Renal pelvis (tissue), 12 donors: ENCODE measurements at places on chromosomes 2 and 18. TPM values are rescaled to one million over a fixed set of nuclear protein-coding genes. Genes with fewer than 3 reads are reported as not detected.

- DNase-seq, result no peak
Measured at GRCh38 chr2:113166187-113166645, 7.6 kb upstream of the PSD4 start.

Gene MOCOS
- 1.2 TPM for polyA plus RNA-seq

DNA sequence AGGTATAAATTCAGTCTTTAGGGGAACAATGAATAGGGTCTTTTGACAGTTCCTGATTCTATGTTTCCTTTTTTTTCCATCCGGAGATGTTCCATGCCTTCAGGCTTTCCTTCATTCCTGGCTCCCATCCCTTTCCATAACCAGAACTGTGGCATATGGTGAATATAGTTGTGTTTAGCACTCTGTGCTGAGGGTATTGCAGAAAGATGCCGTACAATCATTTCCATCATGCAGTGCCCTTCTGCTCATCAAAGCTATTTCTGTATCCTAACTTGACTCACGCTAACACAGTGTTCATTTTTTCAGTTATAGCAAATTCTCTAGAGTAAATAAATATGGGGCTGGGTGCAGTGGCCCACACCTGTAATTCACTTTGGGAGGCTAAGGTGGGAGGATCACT lies 131.9 kb upstream of the EML6 start:
- no peak for DNase-seq

DNA sequence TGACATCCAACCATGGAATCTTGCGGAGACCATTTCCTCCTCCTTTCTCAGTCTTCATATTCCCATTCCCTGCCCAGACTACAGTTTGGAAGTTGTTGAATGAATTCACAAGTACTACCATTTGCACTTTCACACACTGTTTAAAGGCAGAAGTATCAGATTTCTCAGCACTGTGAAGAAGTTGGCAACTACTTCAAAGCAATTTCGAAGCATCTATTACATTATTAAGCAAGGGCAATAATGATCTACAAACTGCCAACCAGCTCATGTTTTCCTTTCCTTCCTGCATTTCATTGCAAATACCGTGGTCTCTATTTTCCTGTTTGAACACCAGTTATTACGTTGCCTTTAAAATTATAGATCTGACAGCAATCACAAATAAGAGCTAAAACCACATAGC lies 105.5 kb downstream of the IRS1 start:
- no peak for DNase-seq

Gene RAB31
- 25.7 TPM for polyA plus RNA-seq

Gene TTN
- polyA plus RNA-seq, result 1.2 TPM

GRCh38 chr2:40510304-40510703 lies 58.4 kb upstream of the SLC8A1 start:
- DNase-seq, result no peak

Gene CAPN14
- polyA plus RNA-seq, result 0.18 TPM

GRCh38 chr2:112791693-112792230 lies 7.5 kb upstream of the IL1A start:
- DNase-seq, result no peak

DNA sequence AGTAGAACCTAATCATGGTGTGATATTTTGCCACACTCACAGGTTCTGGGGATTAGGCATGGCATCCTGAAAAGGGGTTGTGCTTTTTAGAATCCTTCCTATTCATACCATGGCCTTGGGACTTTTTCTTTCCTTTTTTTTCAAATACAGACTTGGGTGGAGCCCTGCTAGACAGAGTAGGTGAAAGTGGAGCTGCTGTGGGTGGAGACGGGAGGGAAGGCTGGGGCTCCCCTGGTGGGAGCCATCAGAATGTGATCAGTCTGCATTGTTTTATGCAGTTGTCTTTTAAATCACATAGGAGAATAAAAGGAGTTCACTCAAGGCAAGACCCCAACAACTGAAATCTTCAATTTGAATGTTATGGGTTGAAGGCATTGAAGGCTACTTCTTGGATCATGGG lies 130.2 kb downstream of the VAPA start:
- DNase-seq, result no peak

GRCh38 chr2:40027968-40028367 lies 248.9 kb upstream of the THUMPD2 start:
- no peak for DNase-seq

DNA sequence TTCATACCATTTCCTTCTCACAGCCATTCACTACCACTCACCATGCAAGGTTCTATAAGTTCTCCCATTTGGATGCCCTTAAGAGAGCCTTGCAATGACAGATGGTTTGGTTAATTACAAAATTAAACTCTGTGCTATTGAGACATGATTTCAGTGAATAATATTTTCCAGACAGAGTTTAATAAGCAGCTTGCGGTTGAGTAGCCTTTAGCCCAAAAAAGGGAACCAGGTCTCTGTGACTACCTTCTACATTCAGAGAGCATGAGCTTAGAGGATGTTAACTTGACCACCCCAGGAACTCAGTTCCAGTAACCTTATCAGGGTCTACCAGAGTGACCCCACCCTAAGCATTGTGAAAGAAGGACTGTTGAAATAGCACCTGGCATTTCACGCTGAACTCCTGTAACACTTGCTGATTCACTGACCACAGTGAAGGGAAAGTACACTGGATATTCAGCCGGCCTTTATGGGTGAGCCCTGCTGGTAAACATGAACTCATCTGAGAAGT lies 1173.1 kb upstream of the ZEB2 start:
- no peak for DNase-seq

Gene FSHR
- polyA plus RNA-seq, result 0.16 TPM

GRCh38 chr2:60565472-60565871 lies 12.0 kb upstream of the BCL11A start:
- DNase-seq, result no peak

Gene ELOA2
- not detected for polyA plus RNA-seq

Gene POTEC
- polyA plus RNA-seq, result 0.08 TPM

GRCh38 chr2:70440621-70441020 lies 113.0 kb downstream of the TGFA start:
- DNase-seq, result no peak

GRCh38 chr2:179193759-179194394 lies 70.8 kb downstream of the SESTD1 start:
- no peak for DNase-seq

Gene ATP6V1B1
- polyA plus RNA-seq, result 78.2 TPM

DNA sequence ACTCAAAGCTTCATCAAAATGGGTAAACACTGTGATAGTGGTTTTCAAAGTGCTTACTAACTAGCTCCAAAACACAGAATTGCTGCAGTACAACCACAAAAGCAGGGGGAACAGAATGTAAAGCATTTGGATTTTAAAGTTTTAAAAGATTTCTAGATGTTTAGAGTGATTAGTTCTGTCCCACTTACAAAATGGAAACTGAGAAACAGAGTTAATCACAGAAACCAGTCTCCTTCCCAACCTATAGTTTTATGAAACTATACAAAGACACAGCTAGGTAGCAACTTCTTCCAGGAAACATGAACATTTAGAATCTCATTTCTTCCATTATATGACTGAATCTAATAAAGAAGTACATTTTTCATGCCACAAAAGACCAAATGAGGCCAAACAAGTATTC lies 73.8 kb upstream of the HNRNPA3 start:
- no peak for DNase-seq

DNA sequence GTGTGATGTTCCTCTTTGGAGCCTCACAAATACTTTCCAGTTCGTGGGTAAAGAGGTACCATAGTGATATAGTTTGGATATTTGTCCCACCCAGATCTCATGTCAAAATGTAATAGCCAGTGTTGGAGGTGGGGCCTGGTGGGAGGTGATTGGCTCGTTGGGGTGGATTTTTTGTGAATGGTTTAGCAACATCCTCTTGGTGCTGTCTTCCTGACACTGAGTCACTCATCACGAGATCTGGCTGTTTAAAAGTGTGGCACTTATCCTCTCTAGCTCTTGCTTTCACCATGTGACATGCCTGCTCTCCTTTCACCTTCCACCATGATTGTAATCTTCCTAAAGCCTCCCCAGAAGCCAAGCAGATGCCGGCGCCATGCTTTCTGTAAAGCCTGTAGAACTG lies 3.0 kb upstream of the CCDC93 start:
- no peak for DNase-seq

DNA sequence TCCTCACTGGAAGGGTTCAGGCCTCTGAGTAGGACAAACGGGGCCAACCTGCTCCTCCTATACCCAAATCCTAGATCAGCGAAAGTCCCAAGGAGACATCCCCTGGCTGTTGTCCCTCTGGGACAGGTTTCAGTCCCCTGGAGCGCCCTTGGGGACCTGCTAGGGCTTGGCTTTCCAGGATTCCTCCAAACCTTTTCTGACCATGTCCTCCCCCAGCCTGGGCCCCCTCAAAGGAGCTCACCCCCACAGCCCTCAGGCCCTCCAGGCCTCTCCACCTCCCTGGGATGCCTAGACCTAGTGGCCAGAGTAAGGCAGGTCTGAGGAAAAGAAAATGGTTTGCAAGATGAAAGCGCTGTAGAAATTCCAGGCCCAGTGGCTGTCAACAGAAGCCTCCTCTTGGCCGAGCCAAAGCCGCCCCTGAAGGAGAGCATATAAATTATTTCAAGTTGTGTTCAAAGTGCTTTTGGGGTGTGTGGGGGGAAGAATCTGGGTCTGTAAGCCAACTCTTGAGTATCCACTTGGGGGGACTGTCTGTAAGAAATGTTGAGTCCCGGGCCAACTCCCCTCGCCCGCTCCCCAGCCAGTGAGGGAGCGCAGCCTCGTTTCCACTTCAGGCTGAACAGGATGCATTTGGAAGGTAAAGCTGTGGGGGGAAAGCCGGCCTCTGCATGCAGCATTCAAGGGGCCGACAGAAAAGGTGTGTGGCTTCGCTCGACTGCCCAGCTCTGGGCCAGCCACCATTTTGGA lies 158.6 kb downstream of the DYSF start:
- DNase-seq, result no peak

DNA sequence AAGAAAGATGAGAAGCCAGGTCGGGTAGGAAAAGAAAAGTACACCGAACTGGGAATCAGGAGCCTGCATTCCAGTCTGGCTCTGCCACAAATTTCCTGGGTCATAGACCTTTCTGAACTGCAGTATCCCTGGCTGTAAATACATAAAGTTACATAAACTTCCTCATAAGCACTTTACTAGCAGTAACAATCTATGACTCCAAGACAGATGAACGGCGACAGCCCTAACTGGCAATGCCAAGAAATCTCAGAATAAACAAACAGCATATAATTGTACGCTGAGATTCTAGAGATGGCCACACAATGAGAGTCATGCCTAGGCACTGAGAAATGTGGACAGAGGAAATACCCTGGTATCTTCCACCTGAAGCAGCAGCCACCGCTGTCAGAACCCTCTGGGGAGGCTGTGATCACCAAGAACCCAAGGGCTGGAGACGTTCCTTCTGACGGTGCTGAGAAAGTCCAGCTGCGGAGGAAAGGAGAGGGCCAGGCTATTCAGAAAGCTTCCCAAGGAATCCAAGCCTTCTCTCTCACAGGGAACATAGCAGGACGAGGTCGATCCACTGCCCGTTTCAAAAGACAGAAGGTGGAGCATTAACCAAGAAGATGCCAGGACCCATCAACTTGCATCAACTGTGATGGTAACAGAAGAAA lies 89.3 kb upstream of the SLC66A3 start:
- no peak for DNase-seq

Gene C2orf78
- polyA plus RNA-seq, result not detected

Gene RIT2
- 0.10 TPM for polyA plus RNA-seq

Gene AQP12B
- 0.57 TPM for polyA plus RNA-seq

GRCh38 chr2:121608367-121608766 lies 40.9 kb downstream of the CLASP1 start:
- no peak for DNase-seq

DNA sequence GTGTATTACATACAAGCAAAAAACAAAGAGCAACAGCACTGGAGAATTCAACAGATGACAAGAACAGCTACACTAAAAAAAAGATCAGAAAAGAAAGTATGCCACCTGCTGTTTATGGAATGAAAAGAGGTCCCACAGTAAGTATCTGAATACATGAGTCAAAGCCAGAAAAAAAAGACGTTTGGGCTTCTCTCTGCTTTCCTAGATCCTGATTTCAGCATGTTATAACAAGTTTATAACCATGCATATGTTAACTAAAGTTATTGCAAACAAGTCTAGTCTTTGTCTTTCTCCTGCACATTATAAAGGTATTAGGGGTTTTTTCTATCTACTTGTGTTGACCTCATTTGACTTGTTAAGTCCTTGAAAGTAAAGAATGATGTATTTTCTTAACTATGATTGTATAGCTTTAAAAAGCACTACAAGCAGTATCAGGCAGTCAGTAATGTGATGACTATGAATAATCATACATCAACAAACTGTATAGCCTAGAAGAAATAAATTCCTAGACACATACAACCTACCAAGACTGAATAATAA lies 108.5 kb upstream of the COL5A2 start:
- peak; percentile 64 for DNase-seq

Gene SLC16A14
- polyA plus RNA-seq, result 6.9 TPM

Gene DES
- 8.2 TPM for polyA plus RNA-seq

Gene DSC2
- 47.5 TPM for polyA plus RNA-seq

Gene CCDC74B
- polyA plus RNA-seq, result 14.9 TPM

Gene CYP27A1
- 48.3 TPM for polyA plus RNA-seq

Gene ASXL3
- polyA plus RNA-seq, result 7.9 TPM

DNA sequence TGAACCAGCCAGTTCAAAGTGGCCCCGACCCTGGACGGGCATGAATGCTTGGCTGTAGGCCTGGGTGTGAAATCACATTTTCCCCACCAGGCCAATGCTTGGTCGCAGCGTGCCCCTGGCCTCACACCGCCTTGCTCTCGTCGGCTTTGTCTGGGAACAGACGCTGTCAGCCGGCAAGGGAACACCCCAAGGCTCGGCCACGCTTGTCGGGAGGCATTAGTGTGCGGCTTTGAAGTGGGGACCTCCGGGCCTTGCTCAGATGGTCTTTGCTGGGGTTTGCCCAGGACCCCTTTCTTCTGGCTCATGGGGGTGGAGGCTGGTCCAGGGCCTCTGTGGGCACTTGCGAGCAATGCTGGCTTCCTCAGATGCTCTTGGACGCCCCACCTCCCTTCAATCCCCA lies 79.1 kb downstream of the INHBB start:
- no peak for DNase-seq

Gene SIGLEC15
- polyA plus RNA-seq, result 0.74 TPM
